ENCODE measurements at places on chromosomes 16 and 17.

GRCh38 chr17:30084788-30085187 lies 31.8 kb upstream of the NSRP1 start:
- no peak for DNase-seq

- DNase-seq: no peak
These were observed 11.3 kb upstream of the RASD1 start for GRCh38 chr17:17507465-17508011.

GRCh38 chr16:27639561-27640276 lies 89.8 kb downstream of the KATNIP start:
- no peak for DNase-seq

DNA sequence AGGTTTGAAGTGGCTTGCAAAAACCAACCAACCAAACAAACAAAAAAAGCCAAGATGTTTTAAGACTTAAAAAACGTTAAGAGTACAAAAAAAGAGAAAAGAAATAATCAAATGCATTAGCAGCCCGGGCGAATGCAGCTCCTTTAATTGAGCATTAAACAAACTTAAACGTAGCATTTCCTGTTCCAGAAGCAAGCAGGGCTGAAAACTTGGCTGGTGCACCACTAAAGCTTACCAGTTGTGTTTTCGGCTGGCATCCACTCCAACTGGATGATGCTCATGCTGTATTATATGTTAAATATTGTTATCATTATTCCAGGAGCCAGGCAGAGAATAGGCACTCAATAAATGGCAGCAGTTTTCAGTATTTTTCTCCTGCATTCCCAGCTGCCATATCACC lies 45.1 kb downstream of the IRX6 start:
- no peak for DNase-seq

DNA sequence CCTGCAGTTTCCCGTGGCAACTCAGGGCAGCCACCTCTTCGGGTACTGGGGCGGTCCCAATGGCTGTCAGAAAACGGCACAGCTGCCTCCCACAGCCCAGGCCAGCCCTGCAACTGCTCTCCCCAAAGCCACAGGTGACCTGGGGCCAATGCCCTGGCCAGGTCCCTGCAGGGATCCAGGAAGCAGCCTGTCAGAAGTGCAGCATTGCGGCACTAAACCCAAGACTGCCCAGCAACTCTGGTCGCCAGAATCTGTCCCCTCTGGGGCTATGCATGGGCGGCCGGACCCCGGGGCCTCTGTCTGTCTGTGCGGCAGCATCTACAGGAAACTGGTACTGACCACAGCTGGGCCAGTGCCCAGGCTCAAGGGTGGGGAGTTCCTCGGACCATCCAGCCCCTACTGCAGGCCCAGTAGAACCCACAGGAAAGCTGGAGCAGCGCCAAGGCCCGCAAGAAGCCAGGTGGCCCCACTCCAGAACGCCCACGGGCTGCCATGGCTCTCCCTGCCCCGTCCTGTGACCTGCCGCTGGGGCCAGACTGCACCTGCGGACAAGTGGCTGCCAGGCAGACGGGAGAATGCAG lies 5.5 kb downstream of the CYBC1 start:
- no peak for DNase-seq

DNA sequence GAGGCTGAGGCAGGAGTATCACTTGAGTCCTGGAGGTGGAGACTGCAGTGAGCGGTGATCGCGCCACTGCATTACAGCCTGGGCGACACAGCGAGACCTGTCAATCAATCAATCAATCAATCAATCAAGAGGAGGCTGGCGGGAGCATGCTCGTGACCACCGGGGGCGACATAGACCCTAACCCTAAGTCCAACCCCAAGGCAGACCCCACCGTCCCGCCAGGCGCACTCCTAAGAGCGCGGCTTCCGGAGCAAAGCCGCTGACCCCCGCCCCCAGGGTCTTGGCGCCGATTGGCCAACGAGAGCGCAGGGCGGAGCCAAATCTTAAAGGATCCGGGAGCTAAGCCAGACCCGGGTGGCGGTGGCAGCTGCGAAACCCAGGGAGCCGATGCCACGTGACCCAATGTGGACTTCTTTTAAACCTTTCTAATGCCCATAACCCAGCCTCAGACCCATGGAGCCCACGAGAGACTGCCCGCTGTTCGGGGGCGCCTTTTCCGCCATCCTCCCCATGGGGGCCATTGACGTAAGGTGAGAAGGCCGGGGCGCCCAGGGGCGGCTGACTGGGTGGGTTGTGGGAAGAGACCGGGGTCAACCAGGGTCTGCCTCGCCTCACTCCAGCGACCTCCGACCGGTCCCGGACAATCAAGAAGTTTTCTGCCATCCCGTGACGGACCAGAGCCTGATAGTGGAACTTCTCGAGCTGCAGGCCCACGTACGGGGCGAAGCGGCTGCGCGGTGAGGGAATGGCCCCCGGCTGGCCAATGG lies at the start of gene RANGRF:
Gene RANGRF, plus strand, starts transcription at position 335 of the 767 bp plus-strand sequence. Its CDS starts 119 bp downstream, at position 454.
- peak; percentile 80 for DNase-seq
